Mucosa of gallbladder (tissue), 1 donor: ENCODE measurements at places on chromosomes 1 and 21. TPM values are rescaled to one million over a fixed set of nuclear protein-coding genes. Genes with fewer than 3 reads are reported as not detected.

DNA sequence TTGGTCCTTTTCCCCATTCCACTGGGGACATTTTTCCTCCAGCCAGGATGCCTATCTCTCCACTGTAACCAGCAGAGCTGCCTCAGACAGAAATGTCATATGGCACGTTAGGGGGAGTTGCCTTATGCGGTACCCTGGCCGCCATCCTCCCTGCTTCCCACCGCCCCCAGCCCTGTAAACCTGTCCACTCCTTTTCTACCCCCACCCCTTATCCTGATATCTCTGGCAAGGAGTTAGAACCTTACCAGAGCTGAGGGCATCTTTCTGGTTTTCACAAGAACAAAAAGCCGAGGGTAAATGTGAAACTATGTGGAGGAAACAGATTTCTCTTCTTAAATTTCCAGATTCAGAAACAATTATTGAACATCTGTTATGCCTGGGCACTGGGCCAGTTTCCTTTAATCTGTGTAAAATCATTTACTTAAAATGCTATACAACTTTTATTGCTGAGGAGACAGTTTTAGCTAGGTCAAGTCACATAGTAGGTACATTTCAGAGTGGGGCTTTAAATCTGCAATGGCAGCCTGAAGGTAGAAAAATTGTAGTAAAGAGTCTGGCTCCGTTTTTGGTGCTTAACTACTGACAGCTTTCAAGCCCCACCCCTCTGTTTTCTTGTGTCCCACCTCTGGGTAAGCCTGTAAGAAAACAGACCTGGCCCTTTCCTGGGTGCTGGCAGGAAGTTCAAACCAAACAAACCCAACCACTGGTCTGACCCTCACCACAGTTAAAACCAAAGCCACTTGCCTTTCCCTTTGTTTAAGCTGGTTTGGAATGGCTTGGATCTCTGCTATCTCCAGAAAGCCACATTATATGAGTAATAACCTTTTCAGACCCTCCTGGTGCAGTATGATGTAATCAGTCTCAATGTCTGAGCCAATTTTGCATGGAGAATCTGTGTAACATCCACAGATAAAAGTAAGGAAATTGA, 319.0 kb downstream of the HHAT start:
- no peak for DNase-seq

DNA sequence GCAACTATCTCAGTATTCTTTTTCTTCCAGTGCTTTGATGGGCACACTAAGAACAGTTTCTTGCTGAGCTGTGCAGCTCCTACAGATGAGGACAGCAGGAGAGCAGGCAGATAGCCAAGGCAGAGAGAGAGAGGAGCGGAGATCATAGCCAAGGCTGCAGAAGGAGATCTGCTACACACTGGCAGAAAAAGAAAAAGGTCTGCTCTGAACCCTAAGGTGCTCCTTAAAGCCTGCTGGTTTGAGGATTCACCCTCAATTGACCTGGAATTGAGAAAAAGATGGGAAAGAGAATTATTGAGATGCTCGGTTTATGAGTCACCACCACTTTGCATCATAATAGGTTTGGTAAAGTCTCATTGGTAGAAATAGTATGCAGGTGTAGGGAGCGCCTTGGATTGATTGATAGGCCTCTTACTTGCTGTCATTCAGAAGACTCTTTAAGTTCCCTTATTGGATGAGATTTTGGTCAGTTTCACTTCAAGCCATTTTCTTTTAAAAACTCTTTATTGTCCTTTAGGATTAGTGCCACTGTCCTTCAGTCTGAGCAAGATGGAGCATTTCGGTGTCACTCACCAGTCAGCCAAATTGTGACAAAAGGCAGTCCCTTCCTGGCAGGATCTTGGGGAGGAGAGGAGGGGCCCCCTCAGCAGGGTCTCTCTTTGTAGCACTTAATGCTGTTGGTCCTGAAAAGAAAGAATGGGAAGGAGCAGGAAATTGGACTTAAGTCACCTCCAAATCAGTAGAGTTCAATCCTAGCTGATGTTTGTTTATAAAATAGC, 685.0 kb downstream of the ADGRL2 start:
- DNase-seq: peak; percentile 50

- no peak for DNase-seq
Observed at GRCh38 chr1:62230718-62231117, 36.1 kb downstream of the L1TD1 start.

DNA sequence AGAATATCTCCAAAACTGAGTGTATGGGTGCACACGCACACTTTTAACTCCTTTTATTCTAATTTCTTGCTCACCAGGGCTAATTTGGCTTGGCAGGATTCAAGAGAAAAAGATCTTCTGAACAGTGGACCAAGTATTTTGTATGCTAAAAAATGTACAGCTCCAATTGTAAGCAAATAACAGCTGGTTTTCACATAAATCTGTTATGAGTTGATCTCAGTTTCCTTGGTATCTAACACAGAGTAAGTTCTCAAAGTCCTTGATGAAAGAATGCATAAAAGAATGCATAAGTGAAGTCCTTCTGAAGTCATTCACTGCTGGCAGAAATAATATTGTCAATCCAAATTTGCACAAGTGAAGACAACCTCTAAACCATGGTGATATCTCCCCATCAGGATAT, 213.0 kb downstream of the OMA1 start:
- DNase-seq: no peak

Gene BTF3L4
- total RNA-seq: 29.1 TPM

GRCh38 chr1:36542962-36543515, 60.3 kb upstream of the CSF3R start:
- DNase-seq: no peak

- no peak for DNase-seq
Observed at GRCh38 chr1:228417061-228417460, 400 bp upstream of the TRIM17 start.

DNA sequence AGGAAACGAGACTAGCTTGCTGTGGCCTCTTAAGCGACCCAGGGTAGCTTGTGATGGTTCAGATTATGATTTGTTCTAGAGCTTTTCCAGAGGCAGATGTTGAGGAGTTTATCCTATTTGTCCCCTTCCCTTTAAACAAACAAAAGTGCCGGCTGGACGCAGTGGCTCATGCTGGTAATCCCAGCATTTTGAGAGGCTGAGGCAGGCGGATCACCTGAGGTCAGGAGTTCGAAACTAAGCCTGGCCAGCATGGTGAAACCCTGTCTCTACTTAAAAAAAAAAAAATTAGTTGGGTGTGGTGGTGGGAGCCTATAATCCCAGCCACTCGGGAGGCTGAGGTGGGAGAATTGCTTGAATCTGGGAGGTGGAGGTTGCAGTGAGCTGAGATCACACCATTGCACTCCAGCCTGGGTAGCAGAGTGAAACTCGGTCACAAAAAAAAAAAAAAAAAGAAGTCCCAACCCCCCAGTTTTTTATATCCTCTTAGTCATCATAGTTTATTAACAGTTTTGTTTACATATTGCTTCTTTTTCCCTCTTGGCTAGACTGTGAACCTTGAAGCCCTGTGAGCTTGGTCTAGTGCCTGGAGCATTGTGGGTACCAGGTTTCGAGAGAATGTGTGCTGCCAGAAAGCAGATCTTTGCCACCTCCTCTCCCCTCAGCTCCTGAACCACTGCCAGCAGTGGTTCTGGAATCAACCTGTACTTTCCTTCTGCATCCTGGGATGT, 29.8 kb downstream of the MAPKAPK2 start:
- peak; percentile 81 for DNase-seq

- DNase-seq: no peak
Observed at GRCh38 chr1:156901966-156902915, 8.7 kb downstream of the PEAR1 start.

GRCh38 chr1:171852272-171852671, 11.0 kb downstream of the DNM3 start:
- DNase-seq: no peak

DNA sequence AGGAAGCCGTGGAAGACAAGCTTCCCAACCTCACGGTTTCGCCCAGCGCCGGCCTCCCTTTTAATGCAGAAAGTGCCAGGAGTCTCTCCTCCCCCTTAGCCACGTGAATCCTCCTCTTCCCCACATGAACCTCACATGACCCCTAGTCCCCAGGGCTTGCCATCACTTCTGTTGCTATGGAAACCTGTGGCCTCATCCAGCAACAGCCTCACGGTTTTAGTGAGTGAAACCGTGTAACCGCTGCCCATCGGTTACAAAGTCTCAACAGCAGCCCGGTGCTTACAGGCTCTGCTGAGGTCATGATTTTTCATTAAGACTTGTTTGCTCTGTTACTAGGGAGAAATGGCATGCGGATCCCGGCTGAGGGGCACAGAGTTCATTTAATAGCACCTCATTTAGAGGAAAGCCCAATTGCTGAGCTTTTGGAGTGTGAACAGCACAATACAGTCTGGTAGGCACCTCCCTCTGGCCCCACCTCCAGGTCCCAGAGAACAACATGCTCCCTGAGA, 143.2 kb upstream of the BACE2 start:
- no peak for DNase-seq

- DNase-seq: no peak
Observed at GRCh38 chr1:167086033-167086432, 4.1 kb downstream of the GPA33 start.

GRCh38 chr21:15754640-15755039, 24.9 kb downstream of the USP25 start:
- DNase-seq: no peak

Gene CYP4X1
- total RNA-seq: 0.78 TPM

DNA sequence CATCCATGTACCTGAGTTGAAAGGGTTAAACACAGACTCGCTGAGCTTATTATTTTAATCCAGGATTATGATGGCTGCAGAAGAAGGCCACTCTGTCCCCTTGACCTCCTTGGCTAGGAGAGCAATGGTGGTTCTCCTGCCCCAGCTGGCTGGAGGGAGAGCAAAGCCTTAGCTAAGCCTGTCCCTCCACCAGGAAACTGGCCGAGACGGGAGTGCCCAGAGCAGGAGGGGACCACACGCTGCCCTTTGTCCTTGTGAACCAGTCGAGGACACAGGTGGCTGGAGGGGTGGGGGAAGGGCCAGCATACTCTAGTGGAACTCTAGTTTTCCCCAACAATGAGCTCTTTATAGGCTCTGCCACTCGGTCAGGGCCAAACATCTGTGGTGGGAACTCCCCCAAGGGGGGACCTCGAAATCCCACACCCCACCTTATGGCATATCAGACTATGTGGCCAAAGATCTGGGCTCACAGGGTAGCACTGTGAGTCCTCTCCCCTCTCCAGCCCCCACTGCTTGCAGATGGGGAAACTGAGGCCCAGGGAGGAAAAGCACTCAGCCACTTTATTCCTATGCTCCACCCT, 12.9 kb downstream of the KIAA1614 start:
- DNase-seq: no peak

Gene TNFRSF18
- 1.1 TPM for total RNA-seq

GRCh38 chr1:12196641-12197482, 30.1 kb downstream of the TNFRSF1B start:
- DNase-seq: no peak

GRCh38 chr1:227666286-227666685, 68.8 kb downstream of the JMJD4 start:
- DNase-seq: no peak

Gene SLC30A10
- total RNA-seq: 5.5 TPM

DNA sequence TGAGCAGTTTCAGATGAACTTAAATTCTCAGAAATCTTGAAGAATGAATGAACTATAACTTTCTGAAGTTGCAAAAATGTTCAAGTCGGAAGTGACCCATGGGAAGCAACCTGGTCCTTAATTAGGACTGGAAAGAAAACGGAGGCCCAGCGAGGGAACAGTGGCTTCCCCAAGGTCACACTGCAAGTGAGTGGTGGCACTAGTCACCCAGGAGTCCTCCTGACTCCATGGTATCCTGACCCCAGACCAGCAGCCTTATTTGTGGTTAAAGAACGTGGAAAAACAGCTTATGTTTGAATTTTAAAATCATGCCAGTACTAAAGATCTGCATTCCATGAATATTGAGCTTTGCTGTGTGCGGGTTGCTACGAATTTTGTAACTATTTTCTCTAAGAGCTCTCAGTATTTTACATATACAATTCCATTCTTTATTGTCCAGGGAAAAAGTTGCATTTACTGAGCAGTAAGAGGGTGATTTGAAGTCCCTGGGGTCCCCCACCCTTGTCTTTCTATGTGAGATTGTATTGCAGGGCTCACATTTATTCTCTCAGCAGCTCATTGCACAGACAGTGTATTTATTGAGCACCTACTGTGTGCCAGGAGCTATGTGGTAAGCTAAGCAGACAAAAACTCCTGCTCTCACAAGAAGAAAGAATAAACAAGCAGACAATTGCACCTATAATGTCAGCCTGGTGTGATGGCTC, 61.6 kb upstream of the ATP5PO start:
- DNase-seq: no peak

DNA sequence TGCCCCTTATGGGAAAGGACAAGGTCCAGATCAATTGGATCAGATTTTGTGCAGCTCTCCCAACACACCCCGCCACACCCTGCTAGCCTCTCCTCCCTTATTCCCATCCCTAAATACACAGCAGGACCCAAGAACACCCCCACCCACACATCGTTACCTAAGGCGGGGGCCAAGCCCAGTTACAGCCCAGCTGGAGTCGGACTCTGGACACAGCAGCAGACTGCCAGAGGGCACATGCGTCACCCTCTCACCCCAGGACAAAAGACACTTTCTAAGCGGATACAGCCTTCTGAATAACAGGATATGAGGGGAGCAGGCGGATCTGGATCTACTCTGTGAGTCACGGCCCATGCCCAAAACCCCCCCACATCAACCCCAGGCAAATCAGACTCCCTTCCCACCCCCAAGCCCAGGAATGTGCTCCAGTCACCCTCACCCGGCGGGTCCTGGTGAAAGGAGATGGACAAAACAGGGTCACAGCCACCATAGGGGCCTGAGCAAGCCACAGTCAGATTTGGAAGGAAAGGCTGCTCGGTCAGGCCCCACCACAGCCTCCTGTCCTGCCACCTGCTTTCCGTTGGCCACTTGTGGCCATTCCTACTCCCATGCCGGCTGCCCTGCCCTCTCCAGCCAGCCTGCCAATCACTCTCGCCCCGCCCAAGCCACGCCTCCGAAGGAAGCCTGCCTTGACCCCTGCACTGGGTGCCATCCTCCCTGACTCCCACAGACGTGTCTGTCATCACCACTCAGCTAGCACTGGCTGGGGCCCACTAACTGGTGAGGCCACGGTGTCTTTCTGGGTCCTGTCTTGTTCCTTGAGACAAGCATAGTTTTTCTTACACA, 4.0 kb downstream of the S100A16 start:
- DNase-seq: peak; percentile 73

Gene CBS
- total RNA-seq: 8.5 TPM

GRCh38 chr1:68051475-68051874, 1.0 kb upstream of the DIRAS3 start:
- peak; percentile 28 for DNase-seq

Gene ATP6V1G3
- total RNA-seq: not detected

Gene MTMR11
- total RNA-seq: 97.8 TPM

DNA sequence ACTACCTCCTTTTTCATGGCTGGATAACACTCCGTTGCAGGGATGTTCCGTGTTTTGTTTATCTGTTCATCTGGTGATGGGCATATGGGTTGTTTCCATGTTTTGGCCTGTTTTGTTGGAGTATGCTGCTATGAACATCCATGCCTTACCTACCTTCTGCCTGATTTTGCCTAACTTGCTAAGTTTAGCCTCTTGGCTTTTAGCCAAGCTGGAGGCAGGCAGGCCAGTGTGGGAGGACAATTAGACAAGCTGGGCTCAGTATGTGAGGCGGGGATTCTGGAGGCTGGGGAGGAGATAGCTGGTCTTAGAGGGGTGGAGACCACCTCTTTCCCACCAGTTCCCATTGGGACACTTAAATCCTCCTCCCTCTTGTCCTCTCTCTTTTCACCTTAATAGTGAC, 98.4 kb upstream of the WNT4 start:
- no peak for DNase-seq

- no peak for DNase-seq
Observed at GRCh38 chr1:31627930-31628559, 10.6 kb downstream of the HCRTR1 start.

Gene NCAM2
- total RNA-seq: 1.8 TPM

GRCh38 chr1:79660129-79660528, 653.6 kb upstream of the ADGRL4 start:
- DNase-seq: no peak

Gene TINAGL1
- 169 TPM for total RNA-seq

Gene DNASE2B
- 0.17 TPM for total RNA-seq

Gene C1orf146
- not detected for total RNA-seq
